ENCODE measurements at places on chromosomes 7 and 10.
A peak's percentile ranks its signal among the peaks of the same experiment; 100 is the strongest.

DNA sequence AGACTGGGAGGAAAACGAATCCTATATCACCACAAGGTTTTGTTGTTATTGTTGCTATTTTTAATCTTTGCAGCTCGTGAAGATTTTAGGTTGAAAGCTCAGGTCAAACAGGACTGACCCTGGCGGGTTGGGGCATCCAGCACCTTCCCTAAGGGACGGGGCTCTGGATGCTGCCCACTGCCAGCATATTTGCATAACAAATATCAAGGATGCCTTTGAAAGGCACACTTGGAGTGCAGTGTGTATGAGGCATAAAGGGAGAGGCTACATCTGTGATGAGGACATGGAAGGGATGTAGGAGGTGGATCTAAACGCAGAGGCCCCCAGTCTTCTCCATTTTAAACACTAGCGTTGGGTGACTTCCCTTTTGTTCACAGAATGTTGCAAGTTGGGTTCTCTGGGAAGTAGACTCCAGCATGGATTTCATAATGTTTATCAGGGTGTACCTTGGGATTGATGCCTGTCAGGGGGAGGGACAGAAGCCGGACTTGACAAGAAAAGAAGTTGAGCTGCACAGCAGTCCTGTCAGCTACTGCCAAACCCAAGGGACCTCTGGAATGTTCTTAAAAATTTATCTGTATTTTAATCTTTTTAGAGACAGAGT, 181.1 kb upstream of the IMMP2L start:
- no peak for DNase-seq

- DNase-seq: no peak
These were observed 81.8 kb downstream of the TNS3 start for GRCh38 chr7:47500103-47500563.

- DNase-seq: no peak
These were observed 148.0 kb downstream of the MAPK8 start for GRCh38 chr10:48454302-48455054.

DNA sequence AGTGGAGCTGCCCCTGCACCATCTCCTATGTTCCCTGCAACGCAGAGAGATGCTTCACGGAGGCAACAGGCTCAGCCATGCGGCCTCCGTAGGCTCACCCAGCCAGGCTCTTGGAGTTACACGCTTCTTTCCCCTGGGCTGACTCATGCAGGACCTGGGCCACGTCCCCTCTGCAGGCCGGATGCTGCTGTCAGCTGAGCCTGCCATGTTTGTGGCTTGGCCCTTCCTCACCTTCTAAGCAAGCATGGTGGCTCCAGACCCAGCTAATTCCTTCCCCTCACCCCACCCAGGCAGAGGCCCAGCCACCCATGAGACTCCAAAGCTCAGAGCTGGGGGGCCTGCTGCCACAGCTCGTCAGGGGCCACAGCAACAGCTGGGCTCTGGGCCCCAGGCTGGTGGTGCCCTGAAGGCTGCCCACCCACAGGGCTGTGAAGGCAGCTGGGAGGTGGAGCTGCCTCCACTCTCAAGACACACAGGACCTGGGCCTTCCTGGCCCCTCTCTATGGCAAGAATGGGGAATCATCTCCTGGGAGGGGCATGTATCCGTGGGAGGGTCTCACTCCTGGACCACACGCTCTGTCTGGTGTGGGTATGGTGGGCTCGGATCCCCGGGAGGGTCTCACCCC, 219.6 kb downstream of the ELFN1 start:
- DNase-seq: peak; percentile 49

DNA sequence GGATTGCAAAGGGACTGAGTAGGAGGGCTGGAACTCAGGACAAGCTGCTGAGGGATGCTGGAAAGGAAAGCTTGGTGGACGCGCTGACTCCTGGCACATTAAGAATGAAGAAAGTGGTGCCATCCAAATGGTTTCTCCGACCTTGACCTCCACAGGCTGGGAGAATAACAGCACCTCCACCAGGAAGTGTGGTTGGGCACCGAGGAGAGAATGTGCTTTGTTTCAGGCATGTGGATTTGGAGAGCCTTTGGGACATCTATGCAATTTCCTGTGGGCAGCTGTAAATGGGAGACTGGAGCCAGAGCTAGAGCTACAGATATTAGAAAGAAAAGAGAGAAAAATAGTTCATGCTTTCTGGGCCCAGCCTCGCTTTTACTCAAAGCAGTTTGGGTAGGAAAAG, 29.8 kb upstream of the HABP2 start:
- no peak for DNase-seq

DNA sequence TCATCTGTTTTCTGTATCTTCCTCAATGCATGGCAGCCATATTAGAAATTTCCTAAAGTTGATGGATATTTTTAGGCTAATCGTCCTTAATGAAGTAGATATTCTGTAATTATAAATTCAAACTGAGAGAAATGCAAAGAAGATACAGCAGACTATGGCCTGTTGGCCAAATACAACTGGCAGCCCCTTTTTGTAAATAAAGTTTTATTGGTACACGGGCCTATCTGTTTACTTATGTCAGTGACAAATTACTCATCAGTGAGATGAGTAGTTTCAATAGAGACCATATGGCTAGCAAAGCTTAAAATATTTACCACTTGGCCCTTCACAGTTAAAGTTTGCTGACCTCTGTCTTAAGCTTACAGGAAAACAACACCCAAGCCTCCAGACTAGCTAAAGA, 112.3 kb downstream of the HTR7 start:
- DNase-seq: no peak

DNA sequence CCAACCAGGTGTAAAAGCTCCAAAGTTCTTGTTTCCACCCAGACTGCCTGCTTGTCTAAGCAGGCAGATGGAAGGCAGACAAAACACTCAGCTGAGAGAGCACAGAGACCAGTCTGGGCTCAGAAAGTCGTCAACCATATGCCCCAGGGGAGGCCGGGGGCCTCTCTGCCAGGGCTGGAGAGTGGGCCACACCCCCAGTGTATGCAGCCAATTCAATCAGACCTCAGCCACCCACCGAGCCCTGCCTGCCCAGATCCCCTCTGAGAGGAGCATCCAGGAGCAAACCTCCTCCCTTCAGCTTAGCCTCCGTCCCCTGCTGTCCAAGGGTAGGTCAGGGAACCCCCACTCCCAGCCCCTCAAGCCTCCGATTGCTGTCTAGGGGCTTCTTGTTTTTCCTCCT, 196.3 kb downstream of the LSM5 start:
- no peak for DNase-seq

- DNase-seq: no peak
These were observed 34.1 kb downstream of the PTPRE start for GRCh38 chr10:127940866-127941640.

- no peak for DNase-seq
These were observed 213.3 kb upstream of the PHYHIPL start for GRCh38 chr10:58963101-58963534.

GRCh38 chr7:87456247-87456646, 19.2 kb downstream of the ABCB4 start:
- DNase-seq: no peak

GRCh38 chr7:28903730-28904577, 54.2 kb downstream of the TRIL start:
- DNase-seq: no peak

DNA sequence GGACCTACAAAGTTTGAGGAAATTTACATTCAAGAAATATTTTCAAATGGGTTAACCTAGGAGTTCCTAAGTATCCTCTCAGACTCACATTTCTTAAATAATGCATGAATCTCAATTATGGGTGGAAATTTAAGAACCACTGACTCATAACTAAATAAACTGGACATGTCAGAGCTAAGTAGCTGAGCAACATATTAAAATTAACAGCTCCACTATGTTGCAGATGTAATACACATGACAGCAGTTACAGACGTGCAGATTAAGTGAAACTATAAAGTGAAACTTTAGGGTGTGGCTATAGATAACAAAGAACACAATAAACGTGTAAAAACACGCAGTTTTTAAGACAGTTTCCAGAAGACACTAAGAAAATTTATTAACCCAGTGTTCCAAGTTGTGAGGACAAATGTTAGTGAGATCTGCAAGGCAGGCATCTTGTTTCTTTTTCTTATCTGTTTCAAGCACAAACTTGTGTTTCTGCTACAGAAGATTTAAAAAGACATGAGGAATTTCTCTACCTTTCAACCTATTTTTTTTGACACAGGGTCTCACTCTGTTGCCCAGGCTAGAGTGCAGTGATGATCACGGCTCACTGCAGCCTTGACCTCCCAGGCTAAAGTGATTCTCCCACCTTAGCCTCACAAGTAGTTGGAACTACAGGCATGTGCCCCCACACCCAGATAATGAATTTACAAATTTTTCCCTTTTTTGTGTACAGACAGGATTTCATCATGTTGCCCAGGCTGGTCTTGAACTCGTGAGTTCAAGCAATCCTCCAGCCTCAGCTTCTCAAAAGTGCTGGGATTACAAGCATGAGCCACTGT, 25.3 kb downstream of the DNMBP start:
- DNase-seq: peak; percentile 50

- peak; percentile 60 for DNase-seq
These were observed 2.0 kb downstream of the HECW1 start for GRCh38 chr7:43114458-43114780.

GRCh38 chr10:32411797-32412498, 34.0 kb upstream of the CCDC7 start:
- no peak for DNase-seq

- DNase-seq: no peak
These were observed 436.8 kb downstream of the RPS24 start for GRCh38 chr10:78470267-78471103.

DNA sequence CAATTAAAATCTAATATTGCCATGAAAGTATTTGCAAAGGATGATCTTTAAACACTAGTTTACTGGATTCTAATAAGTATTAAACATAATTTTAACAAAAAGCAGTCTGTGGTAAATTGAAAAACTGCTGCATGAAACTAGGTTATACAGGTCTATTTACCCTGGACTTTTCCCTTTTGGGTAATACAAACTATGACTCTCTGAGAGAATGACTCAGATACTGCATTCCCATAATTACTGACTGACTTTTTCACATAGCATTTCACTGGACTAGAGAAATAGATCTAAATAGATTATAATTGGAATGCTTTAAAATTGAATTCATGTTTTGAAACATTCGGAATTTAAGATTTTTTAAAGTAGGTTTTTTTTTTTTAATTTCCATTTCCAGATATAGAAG, 395.7 kb downstream of the THSD7A start:
- DNase-seq: peak; percentile 18

DNA sequence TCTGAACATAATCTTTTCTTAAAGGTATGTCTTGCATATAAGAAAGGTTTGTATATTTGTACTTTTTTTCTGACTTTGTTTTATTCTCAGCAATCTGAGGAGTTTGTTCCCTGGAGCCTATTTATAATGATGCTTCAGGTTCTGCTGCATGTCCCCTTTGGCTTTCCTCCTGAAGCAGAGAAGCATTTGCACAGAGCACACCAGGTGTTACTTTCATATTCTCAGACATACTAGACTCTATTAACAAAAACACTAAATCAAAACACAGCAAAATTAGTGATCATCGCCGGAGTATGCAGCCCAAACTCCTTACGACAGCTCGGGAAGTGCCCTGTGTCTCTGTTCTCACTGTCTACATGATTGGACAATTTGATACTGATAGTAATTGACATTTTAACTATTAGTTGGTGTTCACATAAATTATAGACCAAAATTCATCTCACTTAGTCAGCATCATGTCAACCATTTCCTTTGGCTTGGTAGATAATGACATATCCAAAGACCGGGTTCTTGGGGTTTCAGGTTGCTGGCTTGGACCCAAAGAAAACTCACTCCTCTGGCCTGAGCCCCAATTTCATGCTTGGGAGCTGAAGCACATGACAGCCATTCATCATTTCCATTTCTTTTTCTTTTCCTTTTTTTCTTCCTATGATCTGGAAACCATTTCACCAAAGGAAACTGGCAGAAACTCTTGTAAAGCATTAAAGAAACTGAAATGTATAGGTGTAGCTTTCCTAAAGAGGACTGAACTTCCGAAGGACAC, 400.1 kb upstream of the NRP1 start:
- DNase-seq: no peak

DNA sequence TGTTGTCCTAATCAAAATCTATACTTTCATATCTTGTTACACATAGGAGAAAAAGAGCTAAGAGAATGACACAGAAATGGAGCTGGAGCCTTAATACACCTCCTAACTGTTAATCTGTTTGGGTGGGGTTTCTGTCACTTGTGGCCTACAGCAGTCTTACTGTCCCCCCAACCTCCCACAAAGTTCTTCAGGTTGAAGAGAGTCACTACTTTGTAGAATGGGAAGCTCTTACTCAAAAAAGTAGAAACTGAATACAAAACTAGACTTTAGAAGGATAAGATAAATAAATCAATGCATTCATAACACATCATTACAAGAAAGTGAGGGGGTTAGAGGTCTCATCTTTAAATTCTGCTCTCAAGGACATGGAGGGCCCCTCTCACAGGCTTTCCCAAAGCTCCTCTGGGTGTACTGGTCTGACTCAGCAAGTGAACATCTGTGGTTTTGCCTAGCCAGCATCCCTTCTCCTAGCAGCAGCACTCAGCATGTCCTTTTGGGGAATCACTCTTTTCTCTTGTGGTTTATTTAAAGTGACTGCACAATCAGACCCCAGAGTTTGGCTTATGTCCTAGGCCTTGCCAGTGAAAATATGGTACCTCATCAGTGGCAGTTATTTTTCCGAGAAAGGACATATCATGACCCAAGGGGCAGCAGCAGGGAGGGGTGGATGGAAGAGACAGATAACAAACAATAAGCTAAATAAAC, 2.0 kb upstream of the BLVRA start:
- peak; percentile 86 for DNase-seq

- no peak for DNase-seq
These were observed 170.9 kb downstream of the USP6NL start for GRCh38 chr10:11440250-11441150.

DNA sequence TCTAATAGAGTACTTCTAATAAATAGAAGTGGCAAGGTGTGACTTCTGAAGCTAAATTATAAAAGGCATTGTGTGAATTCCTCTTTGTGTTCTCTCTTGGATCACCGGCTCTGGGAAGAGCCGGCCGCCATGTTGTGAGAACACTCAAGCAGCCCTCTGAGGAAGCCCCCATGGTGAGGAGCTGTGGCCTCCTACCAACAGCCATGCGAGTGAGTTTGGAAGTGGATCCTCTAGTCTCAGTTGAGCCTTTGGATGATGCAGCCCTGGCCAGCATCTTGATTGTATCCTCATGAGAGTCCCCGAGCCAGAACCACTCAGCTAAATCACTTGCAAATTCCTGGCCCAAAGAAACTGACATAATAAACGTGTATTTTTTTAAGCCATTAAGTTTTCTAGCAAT, 94.5 kb upstream of the CARD11 start:
- no peak for DNase-seq

GRCh38 chr7:150755473-150756099, 18.4 kb downstream of the GIMAP5 start:
- DNase-seq: peak; percentile 66

GRCh38 chr7:5053175-5053574, 7.5 kb downstream of the RBAK start:
- DNase-seq: no peak

- no peak for DNase-seq
These were observed 41.6 kb downstream of the GPRIN2 start for GRCh38 chr10:46514899-46515298.

DNA sequence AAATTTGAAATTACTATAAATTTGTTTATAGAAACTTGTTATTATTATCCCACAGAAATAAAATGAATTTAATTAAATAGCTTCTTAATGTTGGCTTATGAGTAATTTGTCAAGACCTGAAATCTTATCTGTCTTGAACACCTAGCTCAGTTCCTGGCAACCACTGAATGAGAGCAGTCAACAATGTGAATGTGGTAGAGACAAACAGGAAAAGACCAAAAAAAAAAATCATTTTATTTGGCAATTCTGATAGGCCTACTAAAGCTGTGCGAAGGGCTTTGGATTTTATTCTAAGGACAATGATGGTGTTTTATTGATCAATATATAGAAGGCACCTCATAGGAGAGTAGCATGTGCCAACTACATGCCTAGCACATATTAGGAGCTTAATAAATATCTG, 127.8 kb upstream of the RSU1 start:
- no peak for DNase-seq
